Posterior vena cava (tissue), 2 donors: ENCODE measurements at places on chromosomes 6 and 20.
A peak's percentile ranks its signal among the peaks of the same experiment; 100 is the strongest.

DNA sequence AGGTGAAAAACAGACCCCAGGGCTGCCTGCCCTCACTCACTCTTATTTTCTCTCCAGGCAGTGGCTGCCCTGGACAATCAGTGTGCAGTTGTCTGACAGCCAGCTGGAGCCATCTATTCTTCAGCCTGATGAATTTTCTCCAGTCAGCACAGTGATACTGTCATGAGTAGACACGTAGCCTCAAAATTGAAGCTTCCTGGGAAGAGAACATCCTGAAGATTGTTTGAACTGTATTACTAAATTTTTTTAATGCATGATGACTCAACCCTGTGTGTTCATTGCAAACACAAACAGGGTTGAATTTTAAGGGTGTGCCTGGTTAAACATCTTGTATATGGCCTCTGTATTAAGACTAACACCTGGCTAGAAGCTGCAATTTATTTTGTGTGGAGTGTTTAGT is 49.8 kb upstream of the STXBP5 start:
- DNase-seq, result no peak

GRCh38 chr6:103000688-103001087 is 1607.2 kb downstream of the GRIK2 start:
- DNase-seq, result no peak

- DNase-seq, result no peak
Observed at GRCh38 chr6:165091121-165091785, 218.2 kb downstream of the C6orf118 start.

DNA sequence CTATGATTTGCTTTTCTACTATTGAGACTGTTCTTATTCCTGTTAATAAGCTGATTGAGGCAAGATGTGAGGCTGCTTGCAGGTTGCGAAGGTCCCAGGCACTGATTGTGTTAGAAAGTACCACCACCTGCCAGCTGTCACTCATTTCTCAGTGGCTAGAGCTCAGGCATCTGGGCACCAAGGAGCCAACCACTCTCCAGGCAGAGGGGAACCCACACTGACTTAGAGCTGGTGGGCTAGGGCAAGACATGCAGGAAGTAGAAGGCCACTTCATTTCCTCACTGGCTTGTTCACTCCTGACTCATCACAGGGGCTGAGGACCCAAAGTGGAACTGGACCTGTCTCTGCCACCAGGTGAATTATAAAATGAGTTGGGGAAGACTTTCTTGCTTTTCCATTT is 7.8 kb upstream of the DLL1 start:
- DNase-seq, result no peak

DNA sequence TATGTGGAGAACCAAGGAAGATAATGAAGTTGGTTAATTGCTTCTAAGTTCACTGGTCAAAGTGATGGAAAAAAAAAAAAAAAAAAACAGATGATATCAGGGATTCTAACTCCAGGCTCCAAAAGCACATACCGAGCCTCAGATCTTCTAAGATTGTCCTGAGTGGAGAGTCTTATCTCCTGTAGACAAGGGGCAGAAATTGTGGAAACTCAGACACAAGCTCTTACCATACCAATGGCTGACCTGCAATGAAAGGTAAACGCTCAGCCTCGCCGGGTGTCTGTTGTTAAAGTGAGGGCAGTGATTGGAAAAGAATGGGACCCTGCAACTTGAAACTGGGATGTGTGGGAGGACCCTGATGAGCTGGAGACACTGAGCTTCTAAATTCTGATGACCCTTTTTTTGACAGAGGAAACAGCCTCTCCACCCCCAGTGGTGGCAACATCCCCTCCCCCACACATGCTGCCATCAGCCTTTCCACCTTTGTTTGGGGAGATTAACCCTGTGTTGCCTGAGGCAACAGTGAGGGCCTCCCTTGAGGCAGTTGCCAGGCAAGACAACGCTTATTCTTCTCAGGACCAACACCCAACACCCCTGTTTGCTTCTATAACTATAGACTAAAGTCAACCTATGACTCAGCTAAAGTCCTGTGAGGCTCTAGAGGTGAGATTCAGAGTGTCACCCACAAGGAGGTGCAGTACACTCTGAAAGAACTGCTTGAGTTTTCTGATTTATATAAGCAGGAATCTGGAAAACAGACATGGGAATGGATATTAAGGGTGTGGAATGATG is 154.0 kb downstream of the THBS2 start:
- no peak for DNase-seq

- DNase-seq, result no peak
Observed at GRCh38 chr6:4812068-4812467, 35.9 kb downstream of the CDYL start.

DNA sequence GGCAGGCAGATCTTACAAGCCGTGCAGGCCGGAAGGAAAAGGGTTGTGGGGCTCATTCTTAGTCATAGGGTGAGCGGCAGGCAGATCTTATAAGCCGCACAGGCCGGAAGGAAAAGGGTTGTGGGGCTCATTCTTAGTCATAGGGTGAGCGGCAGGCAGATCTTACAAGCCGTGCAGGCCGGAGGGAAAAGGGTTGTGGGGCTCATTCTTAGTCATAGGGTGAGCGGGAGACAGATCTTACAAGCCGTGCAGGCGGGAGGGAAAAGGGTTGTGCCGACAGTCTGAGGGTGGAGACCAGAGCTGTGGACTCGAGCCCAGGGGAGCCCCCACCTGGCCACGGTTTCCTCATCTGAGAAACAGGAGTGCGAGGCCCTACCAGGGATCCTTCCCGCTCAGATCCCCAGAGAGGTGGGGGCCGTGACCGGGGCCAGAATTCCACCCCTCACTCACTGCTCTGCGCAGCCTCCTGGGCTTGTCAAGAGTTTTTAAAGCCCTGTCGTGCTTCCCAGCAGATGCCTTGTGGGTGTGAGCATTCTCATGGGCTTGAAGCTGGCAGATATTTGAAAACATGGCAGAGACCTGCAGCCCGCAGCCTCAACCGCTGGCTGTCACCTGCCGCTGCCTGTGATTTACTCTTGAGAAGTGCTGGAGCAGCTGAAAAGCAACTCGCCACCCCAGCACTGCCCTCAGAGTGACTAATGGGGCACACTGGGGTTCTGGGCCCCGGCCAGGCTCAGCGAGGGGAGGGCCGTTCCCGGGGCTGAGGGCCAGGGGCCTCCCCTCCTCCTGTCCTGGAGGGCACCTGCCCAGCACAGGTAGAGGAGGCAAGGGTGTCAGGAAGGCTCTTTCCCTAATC is 31.9 kb downstream of the NTSR1 start:
- DNase-seq, result peak; percentile 84

DNA sequence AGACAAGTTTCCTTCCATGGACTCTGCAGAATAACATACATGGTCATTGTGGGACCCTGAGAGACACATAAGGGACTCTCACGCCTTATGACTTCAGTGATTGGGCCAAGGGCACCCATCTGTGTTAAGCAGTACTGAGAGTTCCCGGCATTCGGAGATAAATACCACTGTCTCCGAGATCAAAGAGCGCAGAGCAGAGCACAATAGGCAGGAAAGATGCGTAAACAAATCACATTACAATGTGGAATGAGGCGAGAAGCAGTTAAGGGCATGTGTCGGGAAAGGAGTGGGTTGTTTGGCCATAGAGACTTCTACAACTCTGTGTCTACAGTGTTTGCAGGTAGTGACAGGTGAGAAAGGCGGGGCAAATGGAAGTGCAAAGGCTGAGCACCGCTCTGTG is 57.6 kb downstream of the NRSN1 start:
- DNase-seq, result no peak

- no peak for DNase-seq
Observed at GRCh38 chr20:56872620-56873458, 243.7 kb downstream of the TFAP2C start.

DNA sequence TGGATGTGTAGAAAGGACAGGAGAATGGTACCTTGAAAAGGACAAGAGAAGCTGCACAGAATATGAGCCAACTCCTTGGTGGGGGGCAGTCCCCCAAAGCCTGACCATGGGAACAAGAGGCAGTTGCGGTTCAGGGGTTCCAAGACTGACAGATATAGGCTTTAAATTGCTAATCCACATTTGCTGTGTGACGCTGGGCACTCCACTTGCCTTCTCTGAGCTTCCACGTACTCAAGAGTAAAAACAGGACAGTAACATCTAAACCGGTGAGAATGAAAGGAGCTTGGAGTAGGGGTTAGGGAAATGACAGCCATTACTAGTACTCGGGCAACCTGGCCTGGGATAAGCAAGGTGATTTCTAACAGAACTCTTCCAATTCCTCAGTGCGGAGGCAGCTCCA is 57.9 kb upstream of the LRFN2 start:
- no peak for DNase-seq

DNA sequence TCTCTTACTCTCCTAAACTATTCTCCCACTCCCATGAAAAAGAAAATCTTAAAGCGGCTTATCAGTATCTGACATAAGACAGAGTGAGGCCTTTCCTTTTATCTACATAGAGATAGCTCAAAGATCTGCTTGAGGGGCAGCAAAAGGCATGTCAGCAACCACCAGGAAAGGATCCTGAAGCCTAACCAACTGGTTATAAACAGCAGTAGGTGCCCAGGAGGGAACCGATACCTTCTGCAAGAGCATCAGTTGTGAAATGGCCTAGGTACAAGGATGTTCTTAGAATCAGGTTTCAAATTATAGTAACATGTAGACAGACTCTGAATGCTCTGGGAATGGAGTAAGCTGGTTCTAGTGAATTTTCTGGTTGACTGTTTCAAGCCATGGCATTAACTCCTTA is 21.4 kb downstream of the JARID2 start:
- DNase-seq, result no peak

DNA sequence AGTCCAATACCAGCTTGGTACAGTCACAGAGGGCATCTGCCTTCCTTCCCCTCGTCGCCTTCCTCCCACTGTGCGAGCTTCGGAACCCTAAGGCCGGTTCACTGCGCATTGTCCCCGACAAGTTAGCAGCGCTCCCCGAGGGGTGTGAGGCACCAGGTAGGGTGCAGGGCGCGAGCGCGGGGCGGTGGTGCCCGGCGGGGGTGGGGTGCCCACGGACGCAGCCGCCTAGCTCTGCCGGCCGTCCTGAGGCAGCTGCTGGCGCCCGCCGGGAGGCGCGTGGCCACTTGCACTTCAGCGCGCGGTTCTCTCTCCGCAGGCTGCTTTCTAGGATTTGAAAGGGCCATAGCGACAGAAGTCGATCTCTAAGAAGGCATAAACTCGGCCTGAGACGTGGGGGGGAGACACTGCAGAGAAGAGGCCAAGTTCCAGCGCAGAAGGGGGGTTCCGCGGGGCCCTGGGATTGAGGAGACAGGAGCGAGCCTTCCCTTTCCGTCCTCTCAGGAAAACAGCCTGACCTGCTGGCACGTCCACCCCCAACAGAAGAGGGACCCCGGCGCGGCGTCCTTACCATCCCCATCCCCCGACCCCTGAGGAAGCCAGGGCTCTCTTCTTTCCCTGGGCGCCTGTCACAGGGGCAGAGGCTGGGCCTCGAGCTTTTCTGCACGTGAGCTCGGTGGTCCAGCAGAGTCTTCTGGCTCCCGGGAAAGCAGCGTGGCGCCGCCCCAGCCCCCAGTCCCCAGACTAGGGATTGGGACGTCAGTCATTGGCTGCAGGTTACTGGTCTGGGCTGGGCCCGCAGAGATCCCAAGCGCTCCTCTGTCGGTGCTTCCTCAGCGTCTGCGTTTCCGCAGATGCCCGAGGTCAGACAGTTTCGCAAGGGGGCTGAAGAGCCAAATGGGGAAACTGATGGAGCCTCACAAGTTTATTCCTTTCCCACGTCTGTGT is 15.6 kb upstream of the PRDM13 start:
- DNase-seq, result no peak

DNA sequence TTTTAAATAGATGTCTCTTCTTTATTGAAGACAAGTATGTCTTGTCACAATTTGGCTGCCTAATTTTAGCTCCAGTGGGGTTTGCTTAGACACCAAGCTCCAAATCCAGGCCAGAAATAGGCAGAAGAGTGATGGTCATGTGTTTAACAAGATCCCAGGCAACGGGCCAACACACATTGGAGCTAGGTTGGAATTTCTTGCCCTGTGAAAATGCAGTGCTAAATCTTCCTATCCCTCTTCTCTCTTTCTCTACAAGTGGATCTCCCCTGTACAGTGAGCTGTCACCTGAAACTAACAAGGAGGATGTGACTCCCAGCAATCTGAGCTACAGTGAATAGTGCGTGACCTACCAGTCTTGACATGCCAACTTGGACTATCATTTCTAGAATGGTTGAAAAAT is 65.3 kb upstream of the VGLL2 start:
- DNase-seq, result no peak
